ENCODE measurements at places on chromosomes 5 and 9.

DNA sequence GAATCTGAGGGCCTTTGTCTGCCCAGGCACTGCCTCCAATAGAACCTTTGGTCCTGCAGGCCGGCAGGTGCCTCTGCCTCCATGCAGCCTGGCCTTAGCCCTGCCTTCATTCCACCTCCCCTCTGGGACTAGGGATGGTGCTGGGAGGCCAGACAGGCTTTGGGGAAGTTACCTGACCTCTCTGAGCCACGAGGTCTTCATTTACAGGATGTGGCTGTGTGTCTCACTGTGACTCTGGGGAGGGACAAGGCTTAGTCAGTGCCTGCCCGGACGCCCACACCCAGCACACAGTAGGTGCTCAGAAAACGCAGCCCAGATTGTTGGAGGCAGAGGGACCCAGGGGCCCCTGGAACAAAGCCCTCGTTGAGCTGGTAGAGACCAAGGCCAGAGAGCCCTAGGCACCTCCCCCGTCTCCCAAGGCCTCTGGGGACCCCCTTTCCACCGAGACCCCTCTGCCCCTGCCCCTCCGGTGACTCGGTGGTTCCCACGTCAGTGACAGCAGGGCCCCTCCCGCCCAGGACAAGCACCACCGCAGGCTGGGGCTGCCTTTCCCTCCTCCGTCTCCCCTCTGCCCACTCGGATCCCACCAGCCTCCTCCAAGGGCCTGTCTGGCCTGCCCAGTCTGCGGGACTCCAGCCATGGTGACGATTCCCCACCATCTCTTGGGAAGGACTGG is 46.9 kb upstream of the EGFL7 start:
- no peak for DNase-seq

GRCh38 chr9:137168573-137168903 is 1.3 kb downstream of the LRRC26 start:
- DNase-seq, result no peak

- no peak for DNase-seq
These were observed at the start of gene HSD17B3 for GRCh38 chr9:96302021-96302420. Gene HSD17B3, minus strand, starts transcription at chr9:96302176. Its CDS starts 72 bp downstream, at chr9:96302104.

- DNase-seq, result no peak
These were observed 124.3 kb downstream of the SUSD1 start for GRCh38 chr9:112050544-112051475.

Measured in coronary artery (tissue), 2 donors.